ENCODE measurements at places on chromosomes 6 and 20.

DNA sequence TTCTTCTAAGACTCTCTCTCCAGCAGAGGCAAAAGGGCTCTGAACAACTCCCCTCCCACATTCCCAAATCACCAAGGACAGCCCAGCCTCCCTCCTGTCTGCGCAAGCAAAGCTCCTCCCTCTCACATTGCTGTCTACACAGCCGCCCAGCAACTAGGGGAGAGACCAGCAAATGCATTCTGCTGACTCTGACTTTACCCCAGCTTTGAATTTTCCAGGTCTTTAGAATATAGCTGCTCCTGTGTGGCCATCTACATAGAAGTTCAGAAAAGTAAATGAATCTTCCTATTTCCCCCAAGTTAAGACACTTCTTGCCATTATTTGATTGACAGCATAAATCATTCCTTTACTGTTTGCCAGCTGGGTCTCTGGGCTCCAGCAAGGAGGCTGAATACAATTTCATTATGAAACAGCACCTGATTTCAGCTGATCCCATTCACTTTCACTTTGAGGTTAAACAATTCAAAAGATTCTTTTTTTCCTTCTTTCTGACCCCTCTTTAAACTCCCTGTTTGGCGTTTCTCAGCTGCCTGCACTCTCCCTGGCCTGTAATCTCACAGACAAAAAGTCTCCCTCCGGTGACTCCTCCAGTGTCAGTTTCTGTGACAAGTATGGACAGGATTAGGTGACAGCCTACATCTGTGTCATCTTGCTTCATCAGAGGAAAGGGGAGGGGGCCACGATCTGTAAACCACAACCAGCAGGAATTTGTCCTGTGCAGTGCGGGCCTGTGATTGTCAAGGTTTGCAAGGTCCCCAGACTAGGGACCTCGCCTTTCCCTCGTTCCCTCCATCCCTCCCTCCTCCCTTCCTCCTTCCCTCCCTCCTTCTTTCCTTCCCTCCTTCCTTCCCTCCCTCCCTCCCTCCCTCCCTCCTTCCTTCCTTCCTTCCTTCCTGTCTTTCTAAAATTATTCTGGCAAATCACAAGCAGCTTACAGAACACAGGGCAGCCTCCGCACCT lies 205.6 kb upstream of the RIN2 start:
- no peak for DNase-seq

DNA sequence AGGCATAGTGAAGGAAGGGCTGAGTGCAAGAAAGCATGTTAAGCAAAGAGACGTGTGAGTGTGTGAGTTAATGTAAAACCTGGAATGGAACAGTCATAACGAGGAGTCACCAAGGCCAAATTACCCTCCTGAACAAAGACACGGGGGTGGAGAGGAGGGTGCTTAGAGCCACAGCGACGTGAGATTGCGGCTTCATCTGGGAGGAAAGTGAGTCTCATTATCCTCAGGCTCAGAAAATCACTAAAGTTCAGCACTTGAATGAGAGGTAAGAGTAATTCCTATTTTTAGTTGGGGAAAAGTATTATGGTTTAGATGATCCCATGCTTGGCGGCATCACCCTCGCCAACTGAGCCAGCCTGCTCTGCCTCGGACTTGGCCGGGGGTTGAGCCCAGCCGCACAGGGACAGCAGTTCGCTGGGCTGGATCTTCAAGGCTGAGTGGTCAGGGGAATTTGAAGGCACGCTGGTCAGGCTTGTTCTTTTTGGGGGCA lies 136.6 kb downstream of the DTNBP1 start:
- DNase-seq: no peak

- DNase-seq: no peak
Observed at GRCh38 chr6:3325210-3325609, 66.5 kb downstream of the PSMG4 start.

DNA sequence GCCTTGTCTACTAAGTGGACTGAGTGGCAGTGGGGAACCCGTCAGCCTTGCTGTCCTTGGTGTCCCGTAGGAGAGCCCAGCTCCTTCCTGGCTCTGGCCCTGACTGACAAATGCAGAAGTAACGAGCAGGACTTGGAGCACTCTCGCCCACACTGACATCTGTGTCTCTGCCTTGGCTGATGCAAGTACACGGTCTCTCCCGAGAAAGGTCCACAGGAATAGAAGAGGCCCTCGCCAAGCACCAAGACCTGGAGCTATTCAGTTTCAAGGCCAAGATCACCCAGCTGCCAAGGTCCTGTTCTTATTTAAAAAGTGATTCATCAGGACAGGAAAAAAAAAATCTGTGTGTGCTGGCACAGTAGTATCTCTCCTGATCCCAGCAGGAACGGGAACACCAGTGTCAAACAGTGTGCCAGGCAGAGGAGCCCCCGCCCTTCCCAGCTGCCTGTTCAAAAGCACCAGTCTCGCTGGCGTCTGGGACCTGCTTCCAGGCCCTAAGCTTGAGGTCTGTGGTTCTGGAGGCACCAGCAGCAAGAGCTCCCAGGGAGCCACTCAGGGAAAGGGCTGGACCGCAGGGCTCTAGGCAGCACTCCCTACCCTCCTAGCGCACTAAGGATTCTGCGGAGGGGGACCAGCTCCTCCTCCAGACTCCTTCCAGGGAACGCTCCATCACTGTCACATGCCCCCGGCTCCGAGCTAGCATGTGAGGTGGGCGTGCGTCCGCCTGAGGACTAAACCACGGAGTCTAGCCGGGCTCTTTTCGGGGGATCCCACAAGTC lies 376.9 kb downstream of the RNGTT start:
- DNase-seq: no peak

GRCh38 chr20:17518339-17519052 lies 12.7 kb downstream of the BFSP1 start:
- DNase-seq: no peak
